ENCODE measurements at places on chromosomes 16 and 17.

DNA sequence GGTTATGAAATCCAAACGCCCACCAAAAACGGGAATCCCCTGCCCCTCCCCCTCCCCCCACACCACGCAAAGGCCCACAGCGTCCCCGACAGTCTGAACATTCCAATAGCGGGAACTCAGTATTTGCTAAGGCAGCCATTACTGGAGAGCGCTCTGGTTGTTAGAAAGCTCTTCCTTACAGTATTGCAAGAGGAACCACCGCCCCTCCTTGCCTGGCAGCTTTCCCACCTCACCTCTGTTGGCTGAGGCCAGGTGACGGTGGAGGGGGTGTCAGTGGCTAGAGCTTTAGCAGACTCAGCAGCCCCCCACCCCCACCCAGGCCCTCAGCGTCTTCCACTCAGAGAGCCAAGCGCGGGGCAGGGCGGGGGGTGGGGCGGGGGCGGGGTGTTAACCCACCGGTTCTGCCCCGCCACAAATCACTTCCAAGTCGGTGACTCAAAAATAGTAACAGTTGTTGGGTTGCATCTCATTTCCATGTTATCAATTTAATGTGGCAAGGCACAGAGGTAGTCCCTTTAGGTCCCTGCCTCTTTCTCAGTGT, 2.2 kb upstream of the PLEKHH3 start:
- DNase-seq: peak; percentile 49

DNA sequence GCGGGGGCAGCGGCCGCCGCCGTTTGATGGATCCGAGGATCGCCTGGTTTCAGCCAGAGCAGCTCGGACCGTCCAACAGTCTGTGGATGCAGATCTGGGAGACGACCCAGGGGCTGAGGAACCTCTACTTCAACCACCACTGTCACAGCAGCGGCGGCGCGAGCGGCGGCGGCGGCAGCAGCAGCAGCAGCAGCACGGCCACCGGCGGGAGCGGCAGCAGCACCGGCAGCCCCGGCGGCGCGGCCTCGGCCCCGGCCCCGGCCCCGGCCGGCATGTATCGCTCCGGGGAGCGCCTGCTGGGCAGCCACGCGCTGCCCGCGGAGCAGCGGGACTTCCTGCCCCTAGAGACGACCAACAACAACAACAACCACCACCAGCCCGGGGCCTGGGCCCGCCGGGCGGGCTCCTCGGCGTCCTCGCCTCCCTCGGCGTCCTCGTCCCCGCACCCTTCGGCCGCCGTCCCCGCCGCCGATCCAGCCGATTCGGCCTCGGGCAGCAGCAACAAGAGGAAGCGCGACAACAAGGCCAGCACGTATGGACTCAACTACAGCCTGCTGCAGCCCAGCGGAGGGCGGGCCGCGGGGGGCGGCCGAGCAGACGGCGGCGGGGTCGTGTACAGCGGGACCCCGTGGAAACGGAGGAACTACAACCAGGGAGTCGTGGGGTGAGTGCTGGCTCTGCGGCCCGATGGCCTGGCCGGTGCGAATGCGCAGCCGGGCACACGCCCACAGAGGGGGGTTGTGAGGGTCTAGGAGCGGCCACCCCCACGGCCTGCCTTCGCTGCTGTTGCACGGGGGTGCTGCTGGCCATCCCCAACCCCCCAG, 702 bp downstream of the TENT4B start:
- no peak for DNase-seq

DNA sequence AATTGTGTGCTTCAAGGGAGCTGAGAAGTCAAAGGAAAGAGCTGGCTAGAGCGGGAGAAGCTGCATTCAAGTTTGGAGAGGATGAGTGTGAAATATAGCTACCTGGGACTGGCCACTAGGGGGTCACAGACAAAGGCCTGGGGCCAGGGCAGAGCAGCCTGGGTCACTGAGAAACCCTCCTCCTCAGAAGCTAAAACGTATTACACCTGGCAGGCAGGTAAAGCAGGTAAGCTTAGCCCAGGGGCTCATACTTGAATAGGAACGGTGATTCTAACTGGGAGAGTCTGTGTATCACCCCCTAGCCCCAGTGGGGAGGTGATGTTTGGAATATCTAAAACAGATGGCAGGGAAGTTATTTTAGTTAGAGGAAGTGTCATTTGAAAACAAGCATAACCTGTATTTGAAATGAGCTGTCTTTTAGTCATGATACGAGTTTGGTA, 6.8 kb downstream of the KRT37 start:
- DNase-seq: no peak

DNA sequence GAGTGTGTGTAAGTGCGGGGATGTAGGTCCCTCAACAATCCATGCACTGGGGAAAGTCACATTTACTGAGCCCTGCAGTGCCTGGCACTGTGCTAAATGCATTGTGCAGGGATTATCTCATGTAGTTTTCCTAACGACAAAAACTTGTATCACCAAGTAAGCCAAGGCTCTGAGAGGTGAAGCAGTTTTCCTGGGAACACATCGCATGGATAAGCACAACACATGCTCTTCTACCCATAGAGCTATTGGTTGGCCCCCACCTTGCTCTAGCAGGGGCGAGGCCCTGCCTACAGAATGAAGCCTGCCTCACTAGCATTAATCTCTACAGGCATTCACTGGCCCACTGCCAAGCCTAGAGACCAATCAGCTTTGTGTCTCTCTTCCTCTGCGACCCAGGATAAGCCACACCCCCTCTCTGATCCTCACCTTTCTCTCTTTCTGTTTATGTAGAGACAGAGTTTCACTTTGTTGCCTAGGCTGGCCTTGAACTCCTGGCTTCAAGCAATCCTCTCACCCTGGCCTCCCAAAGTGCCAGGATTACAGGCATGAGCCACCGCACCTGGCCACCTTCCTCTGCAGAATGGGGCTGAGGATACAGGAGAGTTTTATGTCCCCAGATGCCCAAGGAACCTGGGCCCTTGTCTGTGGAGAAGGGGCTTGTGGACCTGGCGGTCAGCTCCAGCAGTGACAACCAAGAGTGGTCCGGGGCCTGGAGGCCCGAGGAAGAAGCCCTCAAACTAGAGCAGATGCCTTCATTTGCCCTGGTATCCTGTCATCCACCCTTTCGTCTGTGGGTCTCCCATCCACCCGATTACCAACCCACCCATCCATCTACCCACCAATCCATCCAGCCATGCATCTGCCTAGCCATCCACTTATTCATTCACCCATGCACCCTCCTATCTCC, 12.8 kb downstream of the CDH16 start:
- peak; percentile 40 for DNase-seq

- no peak for DNase-seq
Measured at GRCh38 chr17:56085576-56086267, 67.6 kb upstream of the ANKFN1 start.

- no peak for DNase-seq
Measured at GRCh38 chr17:35889818-35890773, 9.9 kb upstream of the CCL5 start.

DNA sequence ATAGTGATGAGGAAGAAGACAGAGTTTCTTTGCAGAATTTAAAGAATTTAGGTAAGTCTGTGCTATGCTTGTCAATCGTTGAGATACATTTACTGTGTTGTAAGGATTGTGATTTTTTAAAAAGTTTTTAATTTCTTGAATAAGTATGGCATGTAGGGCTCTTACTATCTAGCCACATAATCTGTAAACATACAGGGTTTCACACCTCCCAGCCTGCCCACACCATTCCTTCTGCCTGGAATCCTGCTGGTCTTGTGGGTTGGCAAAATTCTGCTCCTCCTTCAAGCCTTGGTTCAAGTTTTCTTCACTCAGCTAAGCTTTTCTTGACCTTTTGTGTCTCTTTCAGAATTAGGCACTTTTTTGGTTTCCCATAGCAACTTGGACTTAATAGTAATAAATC, 7.5 kb downstream of the ZNHIT3 start:
- no peak for DNase-seq

DNA sequence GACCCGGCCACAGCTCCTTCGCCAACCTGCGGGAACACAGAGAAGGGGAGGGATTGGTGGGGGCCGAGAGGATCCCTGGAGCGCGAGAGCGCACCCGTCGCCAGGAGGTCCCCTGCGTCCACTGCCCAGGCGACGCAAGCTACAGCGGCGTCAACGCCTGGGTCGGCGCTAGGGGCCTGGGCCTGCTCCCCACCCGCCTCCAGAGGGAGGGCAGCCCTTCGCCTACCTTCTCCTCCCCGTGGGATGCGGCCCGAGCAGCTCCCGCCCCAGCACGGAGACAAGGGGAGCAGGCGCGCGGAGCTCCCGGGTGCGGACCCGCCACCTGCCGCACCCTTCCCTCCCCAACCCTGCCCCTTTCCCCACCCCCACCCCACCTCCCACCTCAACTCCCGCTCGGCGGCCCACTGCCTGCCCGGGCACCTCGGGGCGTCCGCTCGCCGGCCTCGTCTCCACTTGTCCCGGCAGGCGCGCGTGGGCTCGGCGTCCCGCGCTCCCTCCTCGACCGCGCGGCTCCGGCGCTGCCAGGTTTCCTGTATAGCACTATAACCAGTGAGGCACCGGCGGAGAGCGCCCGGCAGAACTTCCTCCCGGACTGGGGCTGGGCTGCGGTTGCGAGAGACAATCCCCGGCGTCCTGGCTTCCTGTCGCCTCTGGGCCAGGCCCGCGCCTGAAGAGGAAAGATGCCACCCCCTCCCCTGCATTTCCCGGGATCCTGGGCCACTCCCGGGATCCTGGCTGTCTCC, 119.1 kb upstream of the SMURF2 start:
- DNase-seq: peak; percentile 63

GRCh38 chr16:30087181-30087898, 4.4 kb downstream of the TBX6 start:
- DNase-seq: no peak

DNA sequence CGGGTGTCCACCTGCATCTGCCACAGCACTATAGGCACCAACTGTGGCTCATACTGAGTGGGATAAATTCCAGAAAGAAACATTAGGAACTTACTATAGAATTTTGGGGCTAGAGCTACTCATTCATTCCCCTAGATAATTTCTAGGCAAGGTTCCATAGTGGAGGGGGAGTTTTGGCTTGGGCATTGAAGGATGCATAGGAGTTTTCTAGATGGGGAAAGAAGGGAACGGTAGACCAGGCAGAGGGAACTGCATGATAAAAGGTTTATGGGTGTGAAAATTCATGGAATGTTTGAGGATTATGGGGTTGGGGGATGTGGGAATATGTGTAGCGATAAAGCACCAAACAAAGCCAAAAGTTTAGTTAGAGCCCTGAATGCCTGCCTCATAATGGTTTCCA, 35.5 kb downstream of the IL4R start:
- no peak for DNase-seq

DNA sequence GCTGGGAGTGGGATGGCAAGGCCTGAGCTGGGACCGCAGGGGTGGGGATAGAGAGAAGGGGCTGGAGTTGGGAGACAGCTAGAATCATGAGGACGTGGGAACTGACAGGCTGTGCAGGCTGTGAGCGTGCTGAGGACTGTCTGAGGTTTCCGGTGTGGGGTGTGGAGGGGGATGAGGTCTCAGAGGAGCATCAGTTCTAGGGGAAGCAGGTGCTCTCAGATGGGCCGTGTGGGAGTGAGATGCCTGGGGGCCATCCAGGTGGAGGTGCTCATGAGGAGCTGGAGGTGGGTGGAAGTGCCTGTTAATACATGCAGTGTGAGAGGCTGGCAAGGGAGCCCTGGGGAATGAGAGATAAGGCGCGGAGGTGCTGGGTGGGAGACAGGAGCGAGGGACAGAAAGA, 27.2 kb downstream of the HASPIN start:
- DNase-seq: peak; percentile 55

DNA sequence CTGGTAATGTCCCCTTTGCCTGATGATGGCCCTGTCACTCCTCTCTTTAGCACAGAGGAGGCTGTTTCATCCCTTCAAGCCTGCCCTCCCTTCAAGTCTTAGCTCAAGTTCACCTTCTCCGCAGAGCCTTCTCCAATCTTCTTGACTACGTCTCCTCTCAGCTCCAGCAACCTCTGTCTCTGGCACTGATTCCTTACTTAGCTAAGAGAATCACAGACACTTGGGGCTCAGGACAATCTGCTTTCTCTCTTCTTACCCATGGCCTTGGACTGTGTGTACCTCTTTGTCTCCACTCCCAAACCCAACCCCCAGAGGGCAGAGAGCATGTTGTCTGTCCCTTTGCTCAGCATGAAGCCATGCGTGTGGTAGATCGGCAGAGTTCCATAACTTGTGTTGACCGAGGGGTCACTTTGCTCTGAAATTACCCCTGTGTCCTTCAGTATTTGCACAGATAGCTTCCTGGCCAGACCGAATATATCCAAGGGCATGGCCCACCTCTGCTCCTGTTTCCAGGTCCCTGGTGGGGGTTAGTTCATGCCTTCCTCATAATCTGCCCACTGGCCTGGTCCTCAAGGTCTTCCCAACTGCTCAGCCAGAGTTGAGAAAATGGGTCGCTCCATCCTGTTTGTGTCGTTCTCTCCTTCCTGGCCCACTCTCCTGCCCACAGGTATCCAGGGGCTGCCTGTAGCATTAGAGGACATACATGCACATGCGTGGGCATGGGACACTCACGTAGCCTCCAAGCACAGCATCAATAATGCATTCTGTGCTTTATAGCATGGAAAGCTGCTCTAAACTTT, 41.6 kb downstream of the MAPT start:
- no peak for DNase-seq

GRCh38 chr16:2859686-2860265, 1.8 kb upstream of the PRSS22 start:
- DNase-seq: no peak

GRCh38 chr16:73485880-73486279, 438.0 kb upstream of the ZFHX3 start:
- DNase-seq: no peak

DNA sequence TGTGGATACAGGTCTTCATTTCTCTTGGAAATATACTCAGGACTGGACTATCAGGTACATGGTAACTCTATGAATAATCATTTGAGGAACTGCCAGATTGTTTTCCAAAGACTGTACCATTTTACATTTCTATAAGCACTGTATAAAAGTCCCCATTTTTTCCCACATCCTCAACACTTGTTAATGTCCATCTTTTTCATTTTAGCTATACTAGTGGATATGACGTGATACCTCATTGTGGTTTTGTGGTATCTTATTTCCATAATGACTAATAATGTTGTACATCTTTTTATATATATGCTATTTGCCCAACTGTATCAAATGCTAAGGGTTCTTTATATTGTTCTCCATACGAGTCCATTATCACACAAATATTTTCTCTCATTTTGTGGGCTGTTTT, 22.9 kb downstream of the NUP88 start:
- no peak for DNase-seq

DNA sequence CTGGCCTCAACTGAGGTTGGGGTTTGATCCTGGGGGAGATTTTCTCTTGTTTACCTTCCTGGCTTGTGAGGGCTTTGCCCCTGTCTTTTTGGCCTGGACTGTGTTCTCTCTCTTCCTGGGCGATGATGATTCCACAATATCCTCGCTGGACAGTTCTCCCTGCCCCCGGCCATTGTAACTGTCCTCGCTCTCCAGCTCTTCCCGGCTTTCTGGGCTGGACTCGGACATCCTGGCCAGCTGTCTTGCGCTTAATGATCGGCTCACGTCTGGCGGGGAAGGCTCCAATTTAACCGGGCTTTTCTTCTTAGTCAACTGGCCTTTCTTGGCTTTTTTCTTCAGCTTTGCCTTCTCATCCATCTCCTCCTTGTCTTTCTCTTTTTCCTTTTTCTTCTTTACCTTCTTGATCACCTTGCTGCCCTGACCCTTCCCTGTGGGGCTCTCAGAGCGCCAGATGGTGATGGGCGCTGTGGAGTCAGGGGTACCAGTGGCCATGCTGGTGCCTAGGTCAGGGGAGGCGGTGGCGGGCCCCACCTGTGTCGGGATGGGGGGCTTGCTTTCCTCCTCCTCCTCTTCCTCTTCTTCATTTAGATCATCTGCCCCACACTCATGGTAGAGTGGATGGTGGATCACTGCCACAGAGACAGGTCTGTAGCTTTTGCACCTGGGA, 8.0 kb downstream of the PROCA1 start:
- DNase-seq: no peak

GRCh38 chr17:48593126-48593829, at the start of gene HOXB5:
HOXB5 (minus strand) TSS chr17:48593779; CDS start chr17:48593682, 97 bp downstream.
- no peak for DNase-seq

GRCh38 chr16:57562669-57563486, 20.4 kb downstream of the ADGRG5 start:
- DNase-seq: no peak

Measured in CD4-positive, alpha-beta T cell treated with Interleukin-21 for 1 hour (primary cell).